Right atrium auricular region (tissue), 2 donors: ENCODE measurements at places on chromosomes 6 and 20. TPM values are rescaled to one million over a fixed set of nuclear protein-coding genes. Genes with fewer than 3 reads are reported as not detected.

Gene DEFB132
- not detected for total RNA-seq

- no peaks in the 10 kb centered on the region for H3K4me1 ChIP-seq
- no peak overlapping the region for H3K27ac ChIP-seq
- H3K4me3 ChIP-seq = no peak overlapping the region
- DNase-seq = no peak
Measured at GRCh38 chr6:135113860-135114259, 59.2 kb upstream of the HBS1L start.

DNA sequence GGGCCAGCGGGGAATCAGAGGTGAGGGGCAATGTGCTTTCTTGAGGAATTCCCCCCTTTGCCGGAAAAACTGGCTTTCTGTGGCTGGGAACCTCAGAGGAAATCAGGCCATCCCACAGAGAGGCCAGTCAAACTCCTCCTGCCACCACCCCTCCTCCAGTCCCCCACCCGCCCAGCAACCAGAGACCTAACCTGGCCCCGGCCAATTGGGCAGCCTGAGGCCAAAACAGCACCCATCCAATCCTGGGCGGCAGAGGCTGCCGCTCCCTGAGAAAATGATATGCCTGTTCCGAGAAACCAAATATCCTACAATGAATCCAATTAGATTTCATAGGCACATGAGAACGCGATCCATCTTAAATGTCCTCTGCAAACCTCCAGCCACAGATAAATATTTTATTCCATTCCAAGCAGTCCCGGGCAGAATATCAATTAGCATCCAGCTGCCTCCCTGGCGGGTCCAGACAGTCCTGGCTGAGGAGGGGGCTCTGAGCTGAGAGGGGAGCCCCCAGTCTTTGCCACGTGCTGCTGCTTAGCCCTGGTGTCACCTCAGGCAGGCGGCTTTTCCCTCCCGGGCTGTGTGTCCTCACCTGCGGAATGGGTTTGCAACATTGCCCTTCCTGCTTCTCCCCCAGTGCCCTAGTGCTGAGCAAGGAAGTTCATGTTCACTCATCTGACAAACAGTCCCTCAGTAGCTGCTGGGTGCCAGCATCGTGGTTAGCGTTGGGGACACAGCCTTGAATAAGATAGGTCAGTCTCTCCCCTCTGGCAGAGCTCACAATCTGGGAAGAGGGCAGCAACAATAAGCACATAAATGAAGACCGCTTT, 95.0 kb downstream of the DLGAP4 start:
- DNase-seq = no peak
- H3K27ac ChIP-seq = no peak overlapping the region
- no peaks in the 10 kb centered on the region for H3K27me3 ChIP-seq
- no peaks in the 10 kb centered on the region for H3K36me3 ChIP-seq
- no peaks in the 10 kb centered on the region for H3K4me1 ChIP-seq

DNA sequence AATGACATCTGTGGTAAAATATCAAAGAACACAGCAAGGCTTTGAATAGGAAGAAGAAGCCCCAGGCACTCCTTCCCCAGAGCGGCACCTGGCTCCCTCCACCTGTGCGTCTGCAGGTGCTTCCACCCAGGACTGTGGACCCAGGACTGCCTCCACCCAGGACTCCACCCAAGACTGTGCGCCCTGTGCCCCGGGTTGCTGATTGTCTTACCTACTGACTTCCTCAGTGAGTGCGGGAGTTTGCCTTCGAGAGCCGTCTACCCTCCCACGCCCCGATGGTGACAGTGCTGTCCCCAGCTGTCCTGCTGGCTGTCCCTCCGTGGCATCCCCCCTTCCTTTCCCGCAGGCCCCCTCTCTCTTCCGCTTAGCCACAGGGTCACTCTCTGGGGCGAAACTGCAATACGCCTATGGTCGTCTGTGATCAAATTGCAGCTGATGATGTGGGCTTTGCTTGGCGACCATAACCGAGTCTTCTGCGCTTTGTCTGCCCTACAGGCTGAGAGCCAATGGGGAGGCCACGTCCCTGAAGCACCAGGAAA, 52.1 kb downstream of the IRF4 start:
- no peaks in the 10 kb centered on the region for H3K36me3 ChIP-seq
- no peaks in the 10 kb centered on the region for H3K4me1 ChIP-seq
- no peaks in the 10 kb centered on the region for H3K27me3 ChIP-seq

Gene ZBTB2
- total RNA-seq = 4.8 TPM

DNA sequence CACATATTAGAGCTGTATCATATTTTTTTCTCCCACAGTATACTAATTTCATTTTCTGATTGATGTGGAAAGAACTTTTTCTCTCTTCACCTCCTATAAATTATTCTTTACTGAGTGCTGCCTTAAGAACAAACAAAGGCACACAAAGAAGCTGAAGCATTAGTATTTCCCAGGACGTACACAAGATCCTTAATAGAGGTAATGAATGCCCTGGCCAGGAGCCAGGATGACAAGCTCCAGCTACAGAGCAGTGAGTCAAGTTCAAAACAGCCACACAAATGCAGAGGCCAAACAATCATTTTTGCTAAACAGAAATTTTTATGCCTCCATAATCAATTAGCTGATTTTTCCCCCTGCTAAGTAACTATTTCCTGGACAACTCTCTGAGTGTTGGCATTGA, 639.6 kb downstream of the EPHA7 start:
- no peak for DNase-seq
- no peaks in the 10 kb centered on the region for H3K36me3 ChIP-seq
